Activated CD8-positive, alpha-beta memory T cell treated with anti-CD3 and anti-CD28 coated beads for 1 hour (primary cell): ENCODE measurements at places on chromosomes 13 and 19.

GRCh38 chr19:17200408-17201079 is 14.6 kb upstream of the USE1 start:
- DNase-seq, result no peak

DNA sequence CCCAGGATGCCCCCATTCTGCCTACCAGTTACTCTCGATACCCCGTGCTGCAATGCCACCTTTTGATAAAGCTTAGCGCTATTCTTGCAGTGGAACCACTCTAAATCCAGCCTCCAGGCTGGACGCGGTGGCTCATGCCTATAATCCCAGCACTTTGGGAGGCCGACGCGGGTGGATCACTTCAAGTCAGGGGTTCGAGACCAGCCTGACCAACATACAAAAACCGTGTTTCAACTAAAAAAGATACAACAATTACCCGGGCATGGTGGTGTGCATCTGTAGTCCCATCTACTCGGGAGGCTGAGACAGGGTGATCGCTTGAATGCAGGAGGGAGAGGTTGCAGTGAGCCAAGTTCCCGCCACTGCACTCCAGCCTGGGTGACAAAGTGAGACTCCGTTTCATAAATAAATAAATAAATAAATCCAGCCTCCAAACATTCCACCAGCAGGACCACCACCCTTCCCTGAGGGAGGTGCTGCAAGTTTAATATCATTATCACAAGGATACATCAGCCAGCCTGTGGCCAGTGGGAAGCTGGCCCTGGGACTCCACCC is 27.7 kb downstream of the CYP2B6 start:
- DNase-seq, result no peak

- DNase-seq, result no peak
These were observed 198.4 kb downstream of the POU4F1 start for GRCh38 chr13:78404846-78405360.

- no peak for DNase-seq
These were observed 6.1 kb upstream of the OXGR1 start for GRCh38 chr13:97000295-97000925.

DNA sequence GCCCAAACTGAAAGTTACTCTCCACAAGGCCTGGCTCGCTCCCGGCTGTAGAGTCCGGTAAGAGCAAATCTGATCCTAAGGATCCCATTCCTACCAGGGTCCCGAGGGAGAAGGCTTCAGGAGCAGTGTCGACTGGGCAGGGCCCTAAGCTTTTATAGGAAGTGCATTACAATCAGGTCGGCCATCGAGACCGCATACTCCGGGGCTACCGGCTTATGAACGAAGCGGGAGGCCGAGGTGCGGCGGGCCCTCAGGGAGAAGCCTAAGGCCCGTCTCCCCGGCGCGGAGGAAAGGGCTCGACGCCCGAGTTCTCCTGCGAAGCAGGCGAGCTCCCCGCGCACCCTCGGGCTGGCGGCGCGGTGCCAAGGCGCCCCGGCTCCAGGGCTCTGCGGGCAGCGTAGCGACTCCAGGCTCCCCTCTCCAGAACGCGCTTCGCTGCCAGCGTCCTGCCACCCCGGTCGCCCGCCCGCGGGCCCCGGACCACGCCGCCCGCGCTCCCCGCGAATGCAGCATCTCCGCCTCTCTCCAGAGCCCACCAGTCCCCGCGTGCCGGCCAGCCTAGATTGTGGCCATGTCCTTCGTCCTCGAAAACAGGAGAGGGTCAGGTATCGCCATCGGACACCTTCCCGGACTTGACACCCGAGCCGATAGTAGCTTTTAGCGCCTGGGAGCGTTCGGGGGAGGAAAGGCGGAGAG is 1.4 kb downstream of the EFNB2 start:
- DNase-seq, result no peak

- no peak for DNase-seq
These were observed 6.7 kb downstream of the CD209 start for GRCh38 chr19:7740682-7741054.

DNA sequence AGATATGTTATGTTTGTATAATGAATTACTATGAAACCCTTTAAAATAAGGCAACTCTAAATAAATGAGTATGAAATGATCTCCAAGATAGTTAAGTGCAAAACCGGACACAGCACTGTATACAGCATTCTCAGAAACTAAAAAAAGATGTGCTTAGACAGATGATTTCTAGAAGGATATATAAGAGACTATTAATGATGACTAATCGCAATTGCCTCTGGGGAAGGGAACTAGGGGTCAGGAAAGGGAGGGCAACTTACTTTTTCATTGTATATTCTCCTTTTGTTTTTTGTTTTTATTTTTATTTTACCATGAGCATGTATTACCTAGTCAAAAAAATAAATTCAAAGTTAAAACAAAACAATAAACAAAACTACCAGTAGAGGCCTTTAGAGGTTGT is 12.8 kb downstream of the PEG3 start:
- no peak for DNase-seq
